SK-N-SH treated with all-trans-retinoic acid at 6 μM for 48 hours (cell line): ENCODE measurements at places on chromosomes 13 and 19.

DNA sequence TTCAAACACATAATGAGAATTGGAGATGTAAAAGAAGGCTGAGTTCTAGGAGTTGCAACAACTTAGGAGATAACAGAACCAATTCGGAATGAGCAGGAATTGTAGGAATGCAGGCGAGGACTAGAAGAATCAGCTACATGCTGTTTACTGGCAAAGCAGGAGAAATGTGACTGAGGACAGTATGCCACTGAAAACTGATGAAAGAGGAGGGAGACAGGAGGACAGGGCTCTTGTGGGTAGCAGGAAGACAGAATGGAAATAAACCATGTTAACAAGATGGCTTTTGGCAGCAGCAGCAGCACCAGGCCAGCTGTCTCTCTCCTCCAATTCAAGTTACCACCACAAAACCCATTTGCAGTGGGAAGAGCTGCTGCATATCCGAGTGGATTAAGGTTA lies 91.0 kb upstream of the SLC15A1 start:
- no peak for ATAC-seq

GRCh38 chr19:16032509-16033135 lies 43.7 kb upstream of the TPM4 start:
- ATAC-seq: no peak

- ATAC-seq: no peak
These were observed 965 bp downstream of the TTC9B start for GRCh38 chr19:40217027-40217810.

DNA sequence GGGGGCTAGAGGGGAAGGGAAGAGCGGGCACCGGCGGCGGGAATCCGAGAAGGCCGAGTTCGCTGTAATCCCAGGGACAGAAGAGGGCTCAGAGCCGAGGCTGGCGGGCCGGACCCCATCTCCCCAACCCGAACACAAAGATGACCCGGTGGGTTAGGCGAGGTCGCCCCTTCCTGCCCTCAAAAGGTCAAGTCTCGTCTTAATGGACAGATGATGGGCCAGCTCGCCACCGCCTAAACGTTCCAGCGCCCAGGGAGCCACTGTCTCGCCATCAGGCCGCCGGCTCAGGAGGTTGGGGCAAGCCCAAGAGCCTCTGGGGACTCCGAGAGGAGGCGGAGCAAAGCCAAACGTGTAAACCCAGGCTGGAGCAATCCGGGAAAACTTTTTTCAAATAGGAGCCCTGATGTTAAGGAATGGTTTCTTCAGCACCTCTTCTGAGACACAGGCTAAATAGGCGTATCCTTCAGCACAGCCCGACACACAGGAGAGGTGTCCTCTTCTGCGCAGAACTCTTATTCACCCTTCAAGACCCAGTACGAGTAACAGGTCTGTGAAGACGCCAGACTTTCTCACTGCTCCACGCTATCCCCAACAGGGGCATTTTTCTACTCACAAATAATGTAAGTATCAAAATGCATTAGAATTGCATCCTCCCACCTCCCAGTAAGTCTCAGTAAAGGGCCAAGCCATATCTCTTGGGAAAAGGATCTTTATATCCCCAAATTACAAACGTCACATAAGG lies 6.3 kb upstream of the POU4F1 start:
- ATAC-seq: peak; percentile 65

DNA sequence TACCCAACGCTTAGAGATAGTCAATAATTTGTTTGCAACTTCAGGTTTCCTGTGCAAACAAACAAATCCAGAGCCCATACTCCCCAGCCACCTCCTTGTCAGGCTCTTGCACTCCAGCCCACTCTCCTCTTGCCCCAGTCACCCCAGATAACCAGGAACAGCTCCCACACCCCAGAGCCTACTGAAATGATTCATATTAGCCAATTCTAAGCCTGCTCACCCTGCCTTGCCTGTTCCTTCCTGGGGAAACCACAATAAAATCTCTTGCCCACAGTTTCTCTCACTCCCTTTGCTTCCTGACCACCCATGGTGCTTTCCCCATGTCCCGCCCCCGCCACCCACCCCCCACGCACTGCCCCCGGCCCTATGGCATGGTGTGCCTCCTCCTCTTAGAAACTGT lies 3.8 kb upstream of the ACTL9 start:
- ATAC-seq: no peak

GRCh38 chr13:30362869-30363268 lies 55.5 kb upstream of the KATNAL1 start:
- no peak for ATAC-seq

GRCh38 chr13:66069570-66069969 lies 1160.6 kb downstream of the PCDH9 start:
- no peak for ATAC-seq

DNA sequence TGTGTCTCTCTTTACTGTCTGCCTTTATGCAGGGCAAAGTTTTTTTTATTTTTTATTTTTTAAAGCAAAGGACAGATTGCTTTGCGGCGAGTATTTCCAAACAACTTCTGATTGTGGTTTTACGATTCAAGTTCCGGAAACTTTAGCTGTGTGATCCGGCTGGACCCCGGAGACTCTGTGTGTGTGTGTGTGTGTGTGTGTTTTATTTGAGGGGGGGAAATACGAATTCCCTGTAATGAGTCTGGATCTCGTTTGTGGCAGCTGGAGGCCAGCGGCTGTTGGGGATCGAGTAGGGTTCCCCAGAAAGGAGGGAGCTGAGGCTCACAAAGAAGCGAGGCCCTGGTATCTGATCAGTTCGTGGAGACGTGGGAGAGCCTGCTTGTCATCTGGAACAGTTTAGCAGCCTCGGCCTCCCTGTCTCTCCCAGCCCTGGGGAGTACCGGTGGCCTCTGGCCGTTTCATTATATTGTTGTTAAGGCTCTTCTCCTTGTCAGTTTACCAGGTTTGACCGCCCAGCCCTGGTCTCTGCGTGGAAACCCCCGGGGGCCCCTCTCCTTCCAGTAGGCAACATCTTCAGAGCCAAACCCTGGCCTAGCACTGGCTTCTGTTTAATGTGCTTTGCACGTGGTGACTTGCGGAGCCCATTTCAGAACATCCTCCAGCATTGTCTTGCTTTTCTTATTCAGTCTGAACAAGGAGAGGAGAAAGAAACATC lies 1.3 kb downstream of the FARP1 start:
- ATAC-seq: peak; percentile 68

DNA sequence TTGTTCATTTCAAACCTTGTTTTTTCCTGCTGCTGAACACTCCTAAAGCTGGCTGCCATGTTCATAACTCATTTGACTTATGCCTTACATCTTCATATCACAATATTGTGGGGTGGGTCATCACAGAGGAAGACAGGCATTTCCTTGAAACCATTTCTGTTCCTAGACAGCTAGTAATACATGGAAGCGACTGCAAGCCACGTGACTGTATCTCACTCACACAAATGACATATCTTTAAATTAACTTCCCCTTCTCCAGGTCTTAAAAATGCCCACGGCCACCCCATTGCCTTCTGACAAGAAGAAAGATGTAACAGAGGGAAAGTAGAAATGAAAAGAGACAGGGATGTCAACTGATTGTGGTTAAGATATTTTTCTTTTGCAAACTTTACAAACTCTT lies 236.8 kb downstream of the LMO7 start:
- ATAC-seq: no peak

- no peak for ATAC-seq
These were observed 122.8 kb upstream of the ARGLU1 start for GRCh38 chr13:106690779-106691178.

GRCh38 chr19:1873524-1874473 lies 10.4 kb upstream of the KLF16 start:
- no peak for ATAC-seq

- ATAC-seq: no peak
These were observed 4.0 kb downstream of the RDH13 start for GRCh38 chr19:55058781-55059610.

- ATAC-seq: peak; percentile 55
These were observed 11.5 kb downstream of the S1PR2 start for GRCh38 chr19:10219678-10220077.

DNA sequence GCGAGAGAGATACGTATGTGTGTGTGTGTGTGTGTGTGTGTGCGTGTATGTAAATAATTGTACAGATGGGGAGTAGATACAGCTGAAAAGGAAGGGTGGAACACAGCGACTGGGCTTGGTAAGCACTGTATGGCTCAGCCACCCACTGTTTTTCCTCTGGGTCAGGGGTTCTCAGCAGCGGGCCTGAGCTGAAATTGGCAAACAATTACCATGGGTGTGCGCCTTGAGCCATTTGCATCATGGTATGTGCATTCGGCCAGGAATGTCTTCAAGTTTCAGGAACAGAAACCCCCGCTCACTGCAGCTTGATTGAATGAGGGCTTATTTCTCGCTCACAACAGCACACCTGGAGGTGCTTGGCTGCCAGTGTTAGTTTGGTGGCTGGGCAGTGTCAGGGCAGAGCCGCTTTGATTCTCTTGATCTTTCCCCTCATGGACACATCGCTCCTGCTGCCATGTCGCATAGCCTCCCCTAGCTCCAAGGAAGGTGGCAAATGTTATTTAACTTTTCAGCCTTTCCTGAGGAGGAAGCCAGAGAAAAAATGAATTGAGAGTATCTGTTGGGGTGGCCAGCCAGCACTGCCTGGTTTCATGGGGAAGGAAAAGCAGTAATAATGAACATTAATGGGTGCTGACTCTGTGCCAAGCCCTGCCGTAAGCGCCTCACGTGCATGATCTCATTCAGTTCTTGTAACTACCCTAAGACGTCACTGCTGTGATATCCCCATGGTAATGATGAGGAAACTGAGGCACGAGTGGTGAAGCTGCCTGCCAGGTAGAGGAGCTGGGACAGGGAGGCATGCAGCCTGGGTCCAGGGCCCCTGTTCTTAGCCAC lies 126.9 kb downstream of the SIPA1L3 start:
- ATAC-seq: no peak

GRCh38 chr19:46659151-46660007 lies 1.6 kb downstream of the DACT3 start:
- peak; percentile 9 for ATAC-seq

DNA sequence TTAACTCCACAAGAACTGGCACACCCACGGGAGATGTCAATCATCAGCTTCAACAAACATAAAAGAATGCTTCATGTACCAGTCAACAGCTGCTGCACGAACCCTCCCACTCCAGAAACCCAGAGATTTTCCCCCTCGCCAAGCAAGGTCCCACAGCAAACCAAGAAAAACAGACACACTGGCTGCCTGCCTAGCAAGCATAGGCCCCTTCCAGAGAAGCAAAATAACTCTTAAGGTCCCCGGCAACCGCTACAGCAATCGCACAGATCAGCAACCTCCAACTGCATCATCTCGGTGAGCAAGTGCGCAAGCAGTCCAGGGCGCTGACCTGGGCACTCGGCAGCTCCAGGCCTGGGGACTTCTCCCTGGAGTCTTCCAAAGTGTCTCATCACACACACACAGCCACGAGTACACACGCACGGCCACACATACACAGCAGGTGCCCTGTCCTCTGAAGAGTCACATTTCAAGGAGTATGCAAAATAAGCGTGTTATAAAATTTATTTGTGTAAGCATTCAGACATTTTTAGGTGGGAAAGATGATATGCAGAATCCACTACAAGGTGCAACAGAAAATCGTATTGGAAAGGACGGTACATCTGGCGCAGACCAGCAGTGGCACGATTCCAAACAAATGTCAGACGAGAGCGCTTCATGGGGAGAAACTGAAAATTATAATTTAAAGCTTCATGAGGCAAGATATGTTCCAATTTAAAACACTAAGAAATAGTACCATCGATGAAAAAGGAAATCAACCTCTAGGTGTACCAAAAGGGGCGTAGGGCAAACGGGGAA lies 125.0 kb downstream of the STK24 start:
- ATAC-seq: no peak

GRCh38 chr19:1884291-1884718 lies 991 bp downstream of the ABHD17A start:
- peak; percentile 28 for ATAC-seq

- ATAC-seq: peak; percentile 45
These were observed 3.1 kb downstream of the FGF9 start for GRCh38 chr13:21673789-21674489.

GRCh38 chr19:11598103-11598483 lies 810 bp downstream of the ZNF627 start:
- ATAC-seq: no peak

- no peak for ATAC-seq
These were observed 3.8 kb upstream of the KCTD12 start for GRCh38 chr13:76890021-76890420.

- peak; percentile 85 for ATAC-seq
These were observed 14.9 kb downstream of the ARID3A start for GRCh38 chr19:940591-941291.

DNA sequence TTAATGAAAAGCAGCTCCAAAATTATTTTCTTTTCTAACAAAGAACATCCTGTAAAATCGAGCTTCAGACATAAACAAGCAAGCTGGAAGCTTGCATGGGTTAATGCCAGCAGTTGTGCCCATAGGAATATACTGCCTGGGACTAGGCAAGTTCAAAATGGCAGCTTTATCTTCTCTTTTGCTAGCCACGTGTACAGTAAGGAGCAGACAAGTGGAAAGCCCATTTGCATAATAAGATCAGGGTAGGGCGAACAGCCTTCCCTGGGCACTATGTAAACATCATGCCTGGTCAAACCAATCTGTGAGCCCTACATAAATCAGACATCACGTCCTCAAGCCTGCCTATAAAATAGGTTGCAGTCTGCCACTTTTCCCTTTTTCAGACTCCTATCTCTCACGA lies 489.7 kb downstream of the RFC3 start:
- no peak for ATAC-seq

DNA sequence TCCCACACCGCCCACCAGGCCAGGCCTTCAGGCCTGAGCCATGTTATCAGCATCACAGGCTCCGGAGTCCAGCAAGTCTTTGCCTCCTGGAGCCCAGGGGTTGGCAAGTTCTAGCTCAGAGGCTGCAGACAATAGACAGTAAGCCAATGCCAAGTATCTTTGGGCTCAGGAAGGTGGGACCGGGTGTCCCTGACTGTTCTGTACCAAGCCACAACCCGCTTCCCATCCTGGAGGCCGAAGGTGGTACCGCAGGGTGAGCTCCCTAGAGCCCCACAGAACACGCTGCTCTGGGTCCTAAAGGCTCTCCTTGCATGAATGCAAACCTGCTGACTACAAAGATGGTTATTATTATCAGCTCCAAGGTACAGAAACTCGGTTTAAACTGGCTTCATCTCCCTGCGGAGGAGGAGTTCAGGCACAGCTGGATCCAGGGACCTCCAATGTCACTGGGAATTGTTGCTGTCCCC lies 5.5 kb upstream of the FSTL3 start:
- ATAC-seq: peak; percentile 25; the same call in 2 of the 3 replicates

GRCh38 chr19:10552510-10553053 lies 8.9 kb downstream of the ATG4D start:
- ATAC-seq: peak; percentile 67

- ATAC-seq: no peak
These were observed 7.5 kb downstream of the CYP2A13 start for GRCh38 chr19:41095703-41096102.

DNA sequence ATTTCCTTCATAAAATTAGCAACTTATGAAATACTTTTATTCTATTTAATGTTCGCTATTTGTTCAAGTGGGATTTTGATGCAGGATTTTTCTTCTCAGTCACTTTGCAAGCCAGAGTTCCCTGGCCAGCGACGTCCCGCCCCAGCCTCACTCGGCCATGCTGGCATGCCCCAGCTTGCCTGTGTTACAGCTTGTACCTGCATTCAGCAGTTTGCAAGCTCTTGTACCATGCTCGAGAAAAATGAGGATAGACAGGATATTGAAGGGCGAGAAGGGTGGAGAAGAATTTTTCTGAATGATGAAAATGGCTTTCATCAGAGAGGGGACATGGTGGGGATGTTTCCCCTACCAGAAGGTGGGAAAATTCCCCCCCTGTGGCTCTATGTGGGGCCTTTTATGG lies 2180.2 kb upstream of the PCDH20 start:
- no peak for ATAC-seq

GRCh38 chr13:114123448-114123847 lies 9.0 kb downstream of the RASA3 start:
- ATAC-seq: no peak
